H9 (cell line): ENCODE measurements at places on chromosomes 4 and X.

DNA sequence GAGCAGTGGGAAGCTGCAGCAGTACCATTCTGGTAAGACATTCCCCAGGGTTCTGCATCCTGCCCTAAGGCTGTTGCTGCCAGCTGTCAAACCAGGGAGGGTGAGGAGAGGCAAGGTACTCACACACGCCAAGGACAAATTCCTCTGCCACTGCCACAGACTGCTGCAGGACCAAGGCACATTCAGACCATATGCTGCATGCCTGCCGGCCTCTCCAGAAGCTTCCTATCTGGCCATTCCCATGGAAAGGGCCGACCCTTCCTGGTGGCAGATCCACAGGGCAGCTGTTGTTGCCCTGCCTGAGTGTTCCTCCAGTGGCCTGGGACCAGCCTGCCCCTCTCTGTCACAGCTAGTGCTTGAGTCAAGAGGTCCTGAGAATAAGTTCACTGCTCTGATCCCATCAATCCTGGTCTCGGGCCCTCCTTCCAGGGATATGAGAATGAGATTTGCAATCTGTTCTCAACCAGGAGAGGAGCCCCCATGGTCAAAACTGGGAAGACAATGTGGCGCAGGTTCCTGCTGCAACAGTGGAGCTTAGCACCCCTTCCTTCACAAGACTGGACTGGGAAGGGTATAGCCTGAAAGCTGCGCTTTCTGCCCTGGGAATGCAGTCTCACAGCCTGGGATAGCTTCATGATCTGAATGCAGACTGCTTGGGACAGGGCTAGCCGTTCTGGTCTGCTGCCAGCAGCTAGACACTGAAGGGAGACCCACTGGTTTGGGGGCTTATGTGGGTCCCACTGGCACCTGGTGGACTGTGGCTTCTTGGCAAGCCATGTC, 342.5 kb upstream of the NDST3 start:
- no peak for DNase-seq
- no peak overlapping the region for H3K4me3 ChIP-seq
- no peak overlapping the region for H3K27ac ChIP-seq
- no peaks in the 10 kb centered on the region; the same call in 2 of the 3 replicates for H3K36me3 ChIP-seq
- H3K27me3 ChIP-seq: no peaks in the 10 kb centered on the region

- H3K27ac ChIP-seq: no peak overlapping the region
- no peak overlapping the region for H3K4me3 ChIP-seq
- no peaks in the 10 kb centered on the region for H3K27me3 ChIP-seq
- no peak for DNase-seq
- peaks cover 14% of the 10 kb centered on the region for H3K36me3 ChIP-seq
Measured at GRCh38 chrX:41289095-41289494, 44.9 kb upstream of the DDX3X start.

GRCh38 chr4:118345813-118346212, 7.0 kb downstream of the PRSS12 start:
- no peak for DNase-seq
- no peak overlapping the region for H3K27ac ChIP-seq
- H3K27me3 ChIP-seq: no peaks in the 10 kb centered on the region

DNA sequence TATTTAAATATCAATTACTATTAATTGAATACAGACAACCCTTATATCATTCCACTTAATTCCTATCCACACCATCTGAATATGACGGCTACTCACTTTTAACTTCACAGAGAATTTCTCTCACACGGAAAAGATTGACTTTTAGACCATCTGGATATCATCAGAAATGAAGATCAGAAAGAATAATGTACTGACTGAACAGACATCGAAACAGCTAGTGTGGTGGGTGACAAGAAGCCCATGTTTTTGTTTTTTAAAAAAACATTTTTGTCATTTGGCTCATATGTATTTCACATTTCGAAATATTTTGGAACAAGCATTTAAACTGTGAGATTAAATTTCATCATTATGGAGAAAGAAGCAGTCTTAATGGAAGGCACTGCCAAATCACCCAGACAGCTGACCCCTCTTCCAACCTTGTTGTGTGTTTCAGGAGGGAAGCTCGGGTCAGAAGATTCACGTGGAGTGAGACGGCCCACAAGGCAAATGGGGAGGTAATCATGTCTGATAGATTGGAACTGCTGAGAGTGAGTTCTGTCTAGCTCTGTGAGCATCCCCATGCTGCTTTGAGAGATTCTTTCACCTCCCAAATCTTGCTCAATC, 204.2 kb upstream of the RASGEF1B start:
- H3K27ac ChIP-seq: no peak overlapping the region
- H3K4me1 ChIP-seq: no peaks in the 10 kb centered on the region
- H3K4me3 ChIP-seq: no peak overlapping the region
- no peaks in the 10 kb centered on the region for H3K36me3 ChIP-seq
- no peaks in the 10 kb centered on the region for H3K27me3 ChIP-seq
- no peak for DNase-seq

DNA sequence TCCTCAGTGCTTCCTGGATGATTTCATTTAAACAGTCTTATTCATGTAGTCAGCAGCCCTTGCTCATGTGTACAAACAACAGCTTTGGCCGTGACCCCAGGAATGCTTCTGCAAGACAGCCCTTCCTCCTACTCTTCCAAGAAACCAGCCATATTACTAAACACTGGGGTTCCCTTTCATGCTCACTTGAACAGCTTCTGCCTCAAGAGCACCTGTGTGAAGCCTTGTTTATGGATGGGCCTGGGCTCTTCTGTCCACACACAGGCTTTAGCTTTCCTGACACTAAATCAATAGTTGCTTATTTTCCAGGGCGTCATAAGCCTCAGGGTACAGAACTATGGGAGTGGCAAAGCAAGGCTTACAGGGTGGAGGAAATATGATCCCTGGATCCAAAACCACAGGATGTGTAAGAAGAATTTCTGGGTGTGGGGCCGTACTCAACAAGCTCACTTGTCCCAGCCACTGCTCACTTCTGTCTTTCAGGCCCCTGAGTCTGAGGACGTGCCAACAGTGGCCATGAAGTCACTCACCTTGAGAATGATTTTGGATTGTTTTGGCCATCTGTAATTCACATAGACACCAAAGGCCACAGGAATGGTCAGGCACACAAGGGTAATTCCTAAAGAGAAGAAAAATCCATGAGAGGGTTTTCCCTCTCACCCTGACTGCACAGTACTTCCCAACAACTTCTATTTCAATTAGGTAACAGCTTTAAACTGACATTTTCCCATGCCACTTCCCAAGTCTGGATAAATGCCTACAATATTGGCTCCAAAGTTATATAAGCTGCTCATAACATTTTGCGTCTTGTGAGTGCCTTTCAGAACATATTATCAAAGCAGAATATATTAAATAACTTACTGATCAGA, 17.7 kb downstream of the SLC10A6 start:
- H3K27ac ChIP-seq: no peak overlapping the region
- H3K4me3 ChIP-seq: no peak overlapping the region
- H3K4me1 ChIP-seq: no peaks in the 10 kb centered on the region
- no peaks in the 10 kb centered on the region for H3K36me3 ChIP-seq
- no peak for DNase-seq
